ENCODE measurements at places on chromosomes 11 and 22.
A peak's percentile ranks its signal among the peaks of the same experiment; 100 is the strongest.

- DNase-seq, result no peak
These were observed 37.4 kb downstream of the PAK1 start for GRCh38 chr11:77436506-77436905.

- DNase-seq, result no peak
These were observed 46.2 kb upstream of the A4GALT start for GRCh38 chr22:42766860-42767259.

- peak; percentile 72 for DNase-seq
These were observed 568 bp upstream of the KMT5B start for GRCh38 chr11:68213555-68214172.

- no peak for DNase-seq
These were observed 17.4 kb downstream of the ARVCF start for GRCh38 chr22:19998991-19999820.

GRCh38 chr22:31579835-31580242 is 82.2 kb downstream of the PISD start:
- DNase-seq, result no peak

- no peak for DNase-seq
These were observed 110.7 kb downstream of the MIAT start for GRCh38 chr22:26768156-26768515.

DNA sequence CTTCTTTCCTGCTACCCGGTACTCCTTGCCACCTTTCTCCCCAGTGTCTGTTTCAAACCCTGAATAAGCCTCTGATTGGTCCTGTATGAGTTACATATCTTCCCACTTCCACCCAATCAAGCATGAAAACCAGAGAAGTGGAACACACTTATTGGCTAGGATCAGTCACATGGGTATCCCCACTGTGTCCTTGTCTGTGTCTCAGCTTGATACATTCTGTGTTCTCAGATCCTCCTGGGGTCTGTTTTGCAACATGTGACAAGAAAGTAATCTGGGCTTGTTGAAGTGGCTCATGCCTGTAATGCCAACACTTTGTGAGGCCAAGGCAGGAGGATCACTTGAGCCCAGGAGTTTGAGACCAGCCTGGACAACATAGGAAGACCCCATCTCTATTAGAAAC is 23.9 kb downstream of the MCHR1 start:
- DNase-seq, result no peak

- DNase-seq, result peak; percentile 11
These were observed 650 bp downstream of the PPM1F start for GRCh38 chr22:21951931-21952465.

DNA sequence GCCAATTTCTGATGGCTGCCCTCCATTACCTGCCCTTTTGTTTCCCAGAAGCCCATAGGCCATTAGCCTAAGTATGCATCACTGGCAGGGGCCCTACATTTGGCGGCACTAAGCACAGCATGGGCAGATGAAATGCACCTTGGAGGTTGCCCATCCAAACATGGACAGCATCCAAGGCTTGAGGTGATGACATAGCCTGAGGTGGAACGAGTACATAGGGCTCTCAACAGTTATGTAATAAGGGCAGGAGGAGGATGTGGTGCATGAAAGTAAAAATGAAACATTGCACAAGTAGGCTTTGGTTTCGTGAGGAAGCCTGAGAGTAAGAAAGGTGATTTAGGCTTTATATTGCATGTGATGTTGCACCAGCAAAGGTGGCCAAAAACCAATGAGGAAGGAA is 148.1 kb downstream of the FAM76B start:
- no peak for DNase-seq

- DNase-seq, result no peak
These were observed 7.3 kb downstream of the NAV2 start for GRCh38 chr11:19719960-19720359.

GRCh38 chr22:21972293-21972779 is 10.3 kb downstream of the TOP3B start:
- peak; percentile 55 for DNase-seq

GRCh38 chr22:46132830-46133587 is 17.3 kb upstream of the PPARA start:
- no peak for DNase-seq

GRCh38 chr11:99601179-99601578 is 580.4 kb downstream of the CNTN5 start:
- DNase-seq, result no peak

DNA sequence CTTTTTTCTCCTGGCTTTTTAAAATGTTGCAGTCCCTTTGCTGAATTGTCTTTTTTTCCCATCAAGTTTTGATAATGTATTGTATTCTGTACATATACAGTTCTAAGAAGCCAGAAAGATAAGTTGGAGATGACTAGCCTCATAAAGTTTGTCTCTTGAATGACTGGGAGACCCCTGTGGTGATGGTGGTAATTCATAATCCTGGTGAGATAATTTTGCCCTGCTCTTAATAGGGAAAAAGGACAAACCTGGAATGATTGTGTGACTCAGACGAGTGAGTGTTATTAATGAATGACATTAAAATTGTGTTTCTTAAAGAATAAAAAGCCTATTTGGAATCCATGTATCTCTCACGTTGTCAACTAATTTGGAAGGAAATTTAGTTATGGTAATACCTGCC is 1.2 kb downstream of the HIKESHI start:
- DNase-seq, result no peak

GRCh38 chr22:44580176-44581095 is 82.4 kb upstream of the RTL6 start:
- DNase-seq, result no peak

- DNase-seq, result no peak
These were observed 110.1 kb downstream of the RPL27A start for GRCh38 chr11:8792710-8793109.

GRCh38 chr11:79266396-79266795 is 174.4 kb downstream of the TENM4 start:
- no peak for DNase-seq

GRCh38 chr11:37748641-37749040 is 1150.6 kb upstream of the RAG2 start:
- no peak for DNase-seq

DNA sequence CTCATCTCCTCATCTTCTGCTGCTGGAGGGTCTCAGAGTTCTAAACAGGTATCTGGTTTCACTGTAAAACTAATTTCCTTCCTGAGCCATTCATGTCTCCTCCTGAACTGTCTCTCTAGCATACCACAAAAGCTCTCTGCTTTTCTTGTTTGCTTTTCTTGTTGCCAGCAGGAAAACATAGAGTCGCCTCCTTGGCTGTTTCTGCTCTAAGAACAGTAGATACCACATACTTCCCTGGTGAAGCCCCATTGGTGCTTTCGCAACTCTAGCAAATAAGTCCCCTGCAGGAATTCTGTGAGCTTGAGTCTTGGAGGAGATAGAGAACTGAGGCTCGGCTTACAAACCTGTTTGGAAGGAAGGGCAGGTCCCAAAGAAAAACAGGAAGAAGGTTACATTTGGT is 7.0 kb downstream of the DIXDC1 start:
- no peak for DNase-seq

GRCh38 chr11:63682066-63683021 is 1.0 kb downstream of the RTN3 start:
- DNase-seq, result no peak

- no peak for DNase-seq
These were observed 587 bp upstream of the ALDH3B1 start for GRCh38 chr11:68009391-68010089.

DNA sequence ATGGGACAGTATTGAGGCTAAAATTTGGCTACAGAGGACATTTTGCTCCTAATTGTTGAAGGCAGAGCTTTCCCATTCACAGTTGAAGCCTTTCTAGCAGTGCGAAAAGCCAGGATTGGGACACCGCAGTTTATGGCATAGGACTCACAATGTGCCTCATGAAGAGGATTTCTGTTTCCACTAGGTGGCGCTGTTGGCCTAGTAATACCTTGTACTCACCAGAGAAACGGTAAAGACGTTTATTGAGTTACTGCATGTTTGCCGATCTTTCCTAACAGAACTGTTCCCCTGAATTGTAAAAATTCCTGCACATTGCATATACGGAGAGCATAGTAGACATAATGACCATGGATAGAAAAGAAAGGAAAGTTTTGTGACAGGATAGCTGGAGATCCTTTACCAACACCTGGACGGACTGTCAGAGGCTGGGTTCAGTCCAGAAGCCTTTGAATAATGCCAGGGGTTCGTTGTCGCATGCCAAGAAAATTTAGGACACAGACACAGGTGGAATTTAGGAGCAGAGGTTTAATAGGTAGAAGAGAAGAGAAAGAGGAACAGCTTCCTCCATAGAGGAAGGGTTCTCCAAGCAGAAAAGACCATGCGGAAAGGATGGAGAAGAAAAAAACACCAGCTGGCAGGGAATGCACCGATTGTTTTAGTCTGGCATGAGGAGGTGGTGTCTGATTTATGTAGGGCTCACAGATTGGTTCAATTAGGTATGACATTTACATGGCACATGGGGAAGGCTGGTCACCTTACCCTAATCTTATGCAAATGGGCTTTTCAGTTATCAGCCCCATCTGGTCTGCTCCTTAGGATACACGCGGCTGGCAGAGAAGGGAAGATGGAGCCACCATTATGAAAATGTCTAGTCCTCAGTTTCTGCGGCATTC is 10.8 kb upstream of the OR51D1 start:
- DNase-seq, result peak; percentile 42

- DNase-seq, result no peak
These were observed 85.2 kb downstream of the VPREB1 start for GRCh38 chr22:22329792-22330191.

DNA sequence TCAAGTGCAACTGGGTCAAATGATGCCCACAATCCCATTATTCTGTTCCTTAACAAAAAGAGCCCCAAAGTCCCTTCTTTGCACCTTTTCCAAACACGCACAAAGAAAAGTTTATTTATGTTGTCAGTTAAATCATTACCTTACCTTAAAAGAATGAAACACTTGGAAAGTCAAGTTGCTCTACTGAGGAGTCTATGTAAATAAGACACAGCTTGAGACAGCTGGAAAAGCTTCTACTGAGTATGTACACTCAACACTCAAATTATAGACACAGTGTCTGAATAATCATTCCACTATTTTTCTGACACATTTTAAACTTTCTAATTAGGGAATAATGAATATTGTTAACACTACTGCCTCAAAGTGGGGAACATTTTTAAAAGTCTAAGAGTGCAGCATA is 21.6 kb upstream of the PHLDA2 start:
- DNase-seq, result no peak

GRCh38 chr11:43908191-43908590 is 27.6 kb downstream of the ALKBH3 start:
- no peak for DNase-seq

- DNase-seq, result no peak
These were observed 8.8 kb downstream of the NPTXR start for GRCh38 chr22:38834991-38835390.
